Astrocyte (in vitro differentiated cells and primary cell): ENCODE measurements at places on chromosomes 2 and 18.

DNA sequence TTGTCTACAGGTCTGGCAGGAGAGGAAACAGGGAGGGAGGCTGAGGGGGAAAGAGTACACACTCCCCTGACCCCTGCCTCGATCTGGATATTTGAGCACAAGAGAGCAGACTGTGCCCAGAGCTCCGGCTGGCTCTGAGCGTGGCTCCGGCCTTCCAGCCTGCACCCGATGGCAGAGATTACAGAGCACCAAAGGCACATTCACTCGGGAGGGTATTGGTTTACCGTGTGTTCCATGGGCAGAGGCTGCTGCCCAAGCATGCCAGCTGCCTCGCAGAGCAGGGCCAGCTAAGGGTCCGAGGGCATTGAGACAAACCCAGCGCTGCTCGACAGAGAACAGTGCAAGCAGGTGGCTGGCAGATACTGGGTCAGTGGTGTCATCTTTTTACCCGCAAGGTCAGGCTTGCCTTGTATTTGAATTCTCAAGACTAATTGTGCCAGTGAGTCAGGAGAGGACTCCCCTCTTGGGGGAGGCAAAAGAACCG, 132.2 kb downstream of the TNS1 start:
- peaks cover 8% of the 10 kb centered on the region for H3K4me1 ChIP-seq
- no peaks in the 10 kb centered on the region for H3K27me3 ChIP-seq
- DNase-seq: no peak
- peaks cover 44% of the 10 kb centered on the region for H3K36me3 ChIP-seq

GRCh38 chr2:6966446-6966940, 49.3 kb downstream of the RNF144A start:
- peaks cover 2% of the 10 kb centered on the region for H3K27me3 ChIP-seq
- no peaks in the 10 kb centered on the region for H3K4me1 ChIP-seq

- H3K27ac ChIP-seq: peak overlapping the region; percentile 94
- H3K4me1 ChIP-seq: peaks cover 5% of the 10 kb centered on the region
- peaks cover 4% of the 10 kb centered on the region for H3K36me3 ChIP-seq
- H3K27me3 ChIP-seq: no peaks in the 10 kb centered on the region
- no peak for DNase-seq
Observed at GRCh38 chr18:41955688-41956087, 654 bp downstream of the PIK3C3 start.

- H3K4me3 ChIP-seq: peak overlapping the region; percentile 80
- H3K27ac ChIP-seq: peak overlapping the region; percentile 80
- H3K4me1 ChIP-seq: peaks cover 14% of the 10 kb centered on the region
- no peaks in the 10 kb centered on the region for H3K36me3 ChIP-seq
- H3K27me3 ChIP-seq: no peaks in the 10 kb centered on the region
Observed at GRCh38 chr2:10811517-10811916, 1.1 kb downstream of the PDIA6 start.

GRCh38 chr2:3450385-3451010, 68.8 kb downstream of the ADI1 start:
- no peak overlapping the region for H3K27ac ChIP-seq
- peaks cover 24% of the 10 kb centered on the region for H3K36me3 ChIP-seq
- H3K4me3 ChIP-seq: no peak overlapping the region
- H3K4me1 ChIP-seq: no peaks in the 10 kb centered on the region
- DNase-seq: no peak

- no peaks in the 10 kb centered on the region for H3K36me3 ChIP-seq
- no peaks in the 10 kb centered on the region for H3K27me3 ChIP-seq
- peaks cover 56% of the 10 kb centered on the region for H3K4me1 ChIP-seq
- peak overlapping the region; percentile 53 for H3K27ac ChIP-seq
- no peak overlapping the region for H3K4me3 ChIP-seq
Observed at GRCh38 chr2:101818531-101819451, 121.3 kb downstream of the MAP4K4 start.

GRCh38 chr2:122168799-122169198, 413.3 kb downstream of the TSN start:
- no peak for DNase-seq
- no peak overlapping the region for H3K4me3 ChIP-seq
- H3K27ac ChIP-seq: no peak overlapping the region
- no peaks in the 10 kb centered on the region for H3K27me3 ChIP-seq
- no peaks in the 10 kb centered on the region for H3K36me3 ChIP-seq

DNA sequence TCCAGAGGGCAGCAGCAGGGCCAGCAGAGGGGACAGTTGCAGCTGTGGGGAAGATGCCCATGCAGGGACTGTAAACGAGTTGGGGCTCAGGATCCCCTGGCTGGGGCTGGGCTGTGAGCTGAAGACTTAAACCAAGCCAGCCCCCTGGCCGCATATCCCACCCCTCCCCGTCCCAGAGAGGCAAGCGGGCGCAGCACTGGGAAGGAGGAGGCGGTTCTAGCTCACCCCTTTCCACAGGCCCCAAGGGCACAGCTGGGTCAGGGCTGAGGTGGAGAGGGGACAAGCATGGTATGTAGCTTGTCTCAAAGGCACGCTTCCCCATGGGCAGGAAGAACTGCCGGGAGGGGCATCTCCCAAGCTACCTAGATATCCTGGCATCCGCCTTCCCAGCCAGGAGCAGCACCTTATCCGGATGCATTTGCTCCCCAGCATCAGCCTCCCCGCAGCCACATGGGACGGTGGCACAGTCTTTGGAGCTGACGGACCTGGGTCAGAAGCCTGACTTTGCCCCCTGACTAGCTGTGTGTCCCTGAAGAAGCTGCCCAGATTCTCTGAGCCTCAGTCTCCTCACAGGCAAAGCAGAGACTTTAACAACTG, 75.9 kb downstream of the TFCP2L1 start:
- no peak overlapping the region for H3K4me3 ChIP-seq
- no peaks in the 10 kb centered on the region for H3K36me3 ChIP-seq
- no peak overlapping the region for H3K27ac ChIP-seq
- DNase-seq: no peak

DNA sequence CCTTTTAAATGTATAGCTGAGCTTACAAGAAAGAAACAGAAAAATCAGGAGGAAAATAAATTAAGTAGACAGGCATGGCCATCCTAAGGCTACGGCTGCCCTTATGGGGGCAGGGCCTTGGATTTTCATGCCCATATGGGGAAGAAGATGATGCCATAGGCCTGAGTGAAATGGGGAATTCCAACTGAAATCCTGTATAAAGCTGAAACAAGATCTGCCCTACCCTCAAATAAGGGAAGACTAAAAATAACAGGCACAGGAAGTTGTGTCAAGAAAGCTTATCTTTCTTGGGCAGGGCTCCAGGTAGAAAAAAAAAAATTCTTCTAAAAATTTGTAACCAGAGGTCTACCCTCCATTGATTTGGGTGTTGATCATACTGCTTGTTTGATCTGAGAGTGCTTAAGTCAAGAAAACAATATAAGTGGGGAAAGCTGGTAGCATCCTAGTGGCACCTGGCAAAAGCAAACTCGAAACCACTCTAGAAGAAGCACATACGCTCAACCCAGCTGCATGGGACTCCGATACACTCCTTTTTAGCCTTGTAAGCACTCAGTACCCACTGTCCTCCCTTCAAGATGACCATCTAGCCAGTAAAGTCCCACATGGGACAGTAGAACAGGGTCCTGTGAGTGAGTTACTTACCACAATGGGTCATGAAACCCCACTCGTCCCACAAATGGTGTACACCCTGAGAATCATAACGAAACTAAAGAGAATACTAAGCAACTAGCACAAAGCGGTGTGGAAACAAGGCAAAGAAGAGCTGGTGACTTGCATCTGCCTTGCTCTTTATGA, 22.3 kb downstream of the DNAH7 start:
- H3K36me3 ChIP-seq: no peaks in the 10 kb centered on the region
- H3K27ac ChIP-seq: no peak overlapping the region
- DNase-seq: peak; percentile 12

DNA sequence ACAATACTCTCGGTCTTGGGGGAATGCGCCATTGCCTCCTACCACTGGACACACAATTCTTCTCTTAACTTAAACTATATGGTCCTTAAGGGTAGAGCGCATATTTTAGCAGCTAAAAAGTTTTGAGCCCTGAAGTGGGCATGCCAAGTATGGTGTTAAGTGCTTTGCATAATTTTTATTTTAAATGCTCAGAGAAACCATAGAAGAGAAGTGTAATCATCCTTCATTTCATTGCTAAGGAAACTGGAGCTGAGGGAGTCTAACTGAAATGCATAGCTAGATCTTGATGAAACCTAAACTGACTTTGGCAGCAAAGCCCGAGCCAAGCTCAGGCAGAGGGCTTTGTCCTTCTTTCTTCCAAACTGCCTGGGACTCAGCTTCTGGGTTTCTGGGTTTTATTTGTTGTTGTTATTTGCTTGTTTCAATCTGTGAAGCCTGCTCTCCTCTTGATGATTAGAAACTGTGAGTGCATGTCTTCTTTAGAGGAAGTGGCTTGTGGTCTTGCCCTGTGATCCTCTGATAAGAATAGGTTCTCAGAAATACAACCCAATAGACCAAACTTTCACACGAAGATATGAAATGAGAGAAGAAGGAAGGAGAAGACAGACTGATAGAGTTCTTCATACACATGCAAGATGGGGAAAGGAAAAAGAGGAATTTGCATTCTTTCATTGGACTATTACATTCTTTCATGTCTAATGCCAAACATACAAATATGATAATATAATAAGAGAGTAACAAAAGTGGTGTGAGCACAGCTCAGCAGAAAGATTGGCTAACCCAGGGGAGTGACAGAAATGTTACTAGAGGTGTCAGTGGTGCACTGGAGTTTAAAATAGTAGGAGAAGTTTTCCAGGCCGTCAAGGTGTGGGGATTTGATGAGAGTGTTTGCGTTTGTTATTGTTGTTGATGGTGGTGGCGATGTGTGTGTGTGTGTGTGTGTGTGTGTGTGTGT, 7.5 kb upstream of the RNF144A start:
- DNase-seq: no peak
- no peaks in the 10 kb centered on the region for H3K36me3 ChIP-seq
- H3K4me3 ChIP-seq: no peak overlapping the region
- H3K27me3 ChIP-seq: no peaks in the 10 kb centered on the region
- H3K27ac ChIP-seq: no peak overlapping the region

DNA sequence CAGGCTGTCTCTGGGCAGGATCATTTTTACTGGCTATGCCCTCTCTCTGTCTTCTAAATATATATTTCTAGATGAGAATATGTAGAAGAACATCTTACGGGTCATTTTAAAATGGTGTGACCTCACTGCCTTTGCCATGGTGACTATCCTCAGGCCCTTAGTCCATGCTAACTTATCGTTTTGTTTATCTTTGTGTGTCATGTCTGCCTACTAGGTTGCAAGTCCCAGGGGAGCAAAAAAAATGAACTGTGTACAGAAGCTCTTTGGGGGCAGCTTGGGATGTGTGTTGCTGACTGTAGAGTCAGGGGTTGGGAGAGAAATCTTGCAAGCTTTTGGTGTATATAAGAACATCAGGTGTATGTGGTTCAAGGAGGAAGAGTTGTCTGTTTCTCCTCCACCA, 11.0 kb downstream of the CPSF3 start:
- peaks cover 5% of the 10 kb centered on the region for H3K4me1 ChIP-seq
- DNase-seq: no peak
- no peak overlapping the region for H3K4me3 ChIP-seq

DNA sequence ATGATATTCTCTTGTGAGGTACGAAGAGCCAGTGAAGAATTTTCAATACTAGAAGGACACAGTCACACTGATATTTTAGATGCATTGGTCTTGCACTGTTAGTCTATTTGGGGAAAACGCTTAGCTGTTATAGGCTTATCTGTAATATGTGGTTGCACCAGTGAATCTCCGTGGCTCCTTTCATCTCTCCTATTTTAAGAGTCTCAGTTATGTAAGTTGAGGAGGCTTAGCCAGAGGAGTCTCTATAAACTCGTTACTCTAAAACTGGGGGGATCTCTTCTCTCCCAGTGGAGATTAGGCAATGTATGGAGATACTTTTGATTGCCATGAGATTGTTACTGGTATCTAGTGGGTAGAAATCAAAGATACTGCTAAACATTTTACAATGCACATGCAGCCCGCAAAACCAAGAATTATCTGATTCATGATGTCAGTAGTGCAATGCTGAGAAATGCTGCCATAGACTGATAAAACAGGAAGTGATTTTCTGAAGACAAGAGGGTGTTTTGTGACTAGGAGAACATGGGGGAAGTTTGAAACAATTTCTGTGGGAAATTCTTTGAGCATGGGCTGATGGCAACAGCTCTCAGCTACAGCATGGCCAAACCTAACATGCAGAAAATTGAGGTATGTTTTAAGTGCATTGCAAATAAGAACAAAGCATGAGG, 339.1 kb downstream of the SOX11 start:
- H3K27me3 ChIP-seq: no peaks in the 10 kb centered on the region
- H3K36me3 ChIP-seq: no peaks in the 10 kb centered on the region
- H3K4me1 ChIP-seq: no peaks in the 10 kb centered on the region
- no peak overlapping the region for H3K27ac ChIP-seq

DNA sequence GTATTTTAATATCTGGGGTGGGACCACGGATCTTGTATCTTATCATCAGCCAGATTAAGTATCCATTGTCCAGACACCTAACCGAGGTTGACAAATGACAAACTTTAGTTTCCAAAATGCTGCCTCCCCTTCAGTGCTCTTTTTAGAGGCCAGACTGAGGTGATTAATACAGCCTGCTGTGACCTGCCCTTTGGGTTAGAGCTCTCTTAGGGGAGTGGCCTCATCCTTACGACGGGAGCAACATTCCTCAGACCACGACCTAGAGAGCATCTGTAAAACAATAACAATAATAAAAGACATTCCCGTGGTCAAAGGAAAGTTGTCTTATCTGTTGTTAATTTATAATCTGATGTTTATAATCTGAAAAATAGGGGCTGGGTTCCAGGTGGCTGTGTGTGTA, 405.3 kb downstream of the LPIN1 start:
- no peak overlapping the region for H3K4me3 ChIP-seq
- no peaks in the 10 kb centered on the region for H3K36me3 ChIP-seq
- peaks cover 14% of the 10 kb centered on the region for H3K4me1 ChIP-seq
- H3K27me3 ChIP-seq: no peaks in the 10 kb centered on the region
- DNase-seq: peak; percentile 17

GRCh38 chr2:162149940-162150339, 2.1 kb downstream of the GCG start:
- H3K27me3 ChIP-seq: no peaks in the 10 kb centered on the region
- no peaks in the 10 kb centered on the region for H3K4me1 ChIP-seq

DNA sequence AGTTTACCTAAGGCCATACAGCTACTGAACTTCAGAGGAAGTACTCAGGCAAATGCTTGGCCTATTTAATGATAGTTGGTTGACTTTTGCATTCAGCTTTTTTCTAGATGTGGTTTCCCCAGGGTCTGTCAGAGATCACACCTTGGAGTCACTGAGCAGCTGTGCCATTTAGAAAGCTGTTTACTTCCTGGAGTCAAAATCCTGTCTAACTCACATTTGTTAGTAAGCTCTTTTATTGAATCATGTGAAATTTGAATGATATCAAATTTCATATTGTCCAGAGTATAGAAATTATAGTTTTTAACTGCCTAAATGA, 7.6 kb upstream of the TRIB2 start:
- no peaks in the 10 kb centered on the region for H3K36me3 ChIP-seq
- DNase-seq: no peak
- no peak overlapping the region for H3K27ac ChIP-seq
- no peaks in the 10 kb centered on the region for H3K4me1 ChIP-seq
- no peaks in the 10 kb centered on the region for H3K27me3 ChIP-seq

GRCh38 chr2:156329031-156329926, 3.2 kb downstream of the NR4A2 start:
- DNase-seq: no peak
- peaks cover 70% of the 10 kb centered on the region for H3K27me3 ChIP-seq
- H3K36me3 ChIP-seq: no peaks in the 10 kb centered on the region
- peaks cover 19% of the 10 kb centered on the region for H3K4me1 ChIP-seq
- no peak overlapping the region for H3K27ac ChIP-seq
- H3K4me3 ChIP-seq: no peak overlapping the region
